ENCODE measurements at places on chromosomes 1 and 21. TPM values are rescaled to one million over a fixed set of nuclear protein-coding genes. Genes with fewer than 3 reads are reported as not detected.

Gene BRINP2
- not detected for total RNA-seq

Gene CFHR3
- not detected for total RNA-seq

Gene RASAL2
- total RNA-seq = 0.07 TPM

Gene TSPAN1
- total RNA-seq = not detected

Gene PRSS38
- not detected for total RNA-seq

Gene IGSF5
- not detected for total RNA-seq

- H3K27ac ChIP-seq = no peak overlapping the region
- DNase-seq = no peak
- H3K4me1 ChIP-seq = peaks cover 8% of the 10 kb centered on the region
- no peak overlapping the region for H3K4me3 ChIP-seq
- H3K27me3 ChIP-seq = no peaks in the 10 kb centered on the region
- no peaks in the 10 kb centered on the region for H3K36me3 ChIP-seq
Observed at GRCh38 chr1:46183079-46183847, 7.0 kb upstream of the P3R3URF start.

DNA sequence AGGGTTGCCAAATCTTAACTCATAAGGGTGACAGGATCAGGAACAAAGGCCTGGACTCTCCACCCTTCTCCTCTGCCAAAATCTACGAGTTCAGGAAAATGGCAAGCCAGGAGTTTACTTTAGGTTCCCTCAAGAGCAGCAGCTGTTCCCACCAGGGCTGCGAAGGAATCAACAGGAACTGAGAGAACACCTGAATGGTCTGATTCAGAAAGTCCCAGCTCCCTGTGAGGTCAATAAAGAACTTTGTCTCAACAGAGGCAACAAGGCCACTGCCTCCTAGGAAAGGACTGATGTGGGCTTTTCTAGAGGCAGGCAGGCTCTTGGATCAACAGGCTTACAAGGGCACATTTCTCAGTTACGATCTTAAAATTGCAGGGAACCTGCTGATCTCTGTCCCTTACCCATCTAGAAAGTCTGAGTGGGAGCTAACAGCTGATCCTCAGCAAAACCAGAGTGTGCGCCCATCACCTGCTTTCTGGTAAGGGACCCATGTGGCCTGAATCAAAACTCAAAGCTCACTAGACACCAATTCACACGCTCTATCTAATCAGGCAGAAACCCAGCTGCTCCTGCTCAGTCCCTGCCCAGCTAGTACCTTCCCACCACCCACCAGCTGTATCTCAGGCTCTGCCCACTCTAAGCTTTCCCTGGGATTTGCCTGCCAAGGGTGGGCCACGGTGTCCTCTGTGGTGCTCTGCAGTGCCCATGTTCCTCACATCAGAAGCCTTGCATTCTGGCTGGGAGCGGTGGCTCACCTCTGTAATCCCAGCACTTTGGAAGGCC, 83.1 kb downstream of the CAPZB start:
- no peak overlapping the region for H3K27ac ChIP-seq
- no peak for DNase-seq
- H3K4me1 ChIP-seq = peaks cover 27% of the 10 kb centered on the region
- no peaks in the 10 kb centered on the region for H3K36me3 ChIP-seq
- no peaks in the 10 kb centered on the region for H3K27me3 ChIP-seq
- H3K4me3 ChIP-seq = no peak overlapping the region

DNA sequence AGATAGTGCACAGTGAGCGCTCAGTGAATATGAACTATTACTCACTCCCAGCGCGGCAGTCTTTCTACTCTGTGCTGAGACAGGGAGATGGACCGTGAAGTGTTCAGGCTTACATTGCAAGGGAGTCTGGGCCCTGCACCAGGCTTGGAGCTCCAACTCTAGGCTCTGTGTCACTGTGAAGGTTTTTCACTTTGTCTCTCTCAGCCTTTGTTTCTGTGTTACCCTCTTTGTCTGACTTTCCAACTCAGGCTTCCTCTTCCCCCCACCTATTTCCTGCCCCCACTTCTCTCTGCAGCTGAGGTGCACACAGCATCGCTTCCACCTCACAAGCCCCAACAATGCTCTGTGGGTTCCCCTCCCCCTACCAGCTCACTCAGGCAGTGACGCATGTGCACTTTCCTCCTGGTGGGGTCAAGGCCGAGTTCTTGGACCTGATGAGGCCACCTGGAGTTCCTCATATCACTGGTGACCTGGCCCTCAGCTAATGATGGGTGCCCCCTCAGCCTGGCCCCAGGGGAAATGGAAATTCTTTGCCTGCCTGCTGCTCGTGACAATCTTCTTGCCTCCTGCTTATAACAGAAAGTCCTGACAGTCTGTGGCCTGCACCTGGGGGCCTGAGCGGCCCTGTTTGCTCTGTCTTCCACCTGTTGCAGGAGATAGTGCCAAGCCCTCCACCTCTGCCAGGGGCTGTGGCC, 1.1 kb upstream of the LCK start:
- no peaks in the 10 kb centered on the region for H3K27me3 ChIP-seq
- H3K36me3 ChIP-seq = no peaks in the 10 kb centered on the region
- peak overlapping the region; percentile 85 for H3K27ac ChIP-seq
- H3K4me3 ChIP-seq = peak overlapping the region; percentile 91
- H3K4me1 ChIP-seq = peaks cover 49% of the 10 kb centered on the region

GRCh38 chr1:119253366-119253765, 112.9 kb upstream of the WARS2 start:
- H3K36me3 ChIP-seq = no peaks in the 10 kb centered on the region
- H3K27ac ChIP-seq = no peak overlapping the region
- no peaks in the 10 kb centered on the region for H3K4me1 ChIP-seq
- DNase-seq = no peak

- peaks cover 9% of the 10 kb centered on the region for H3K36me3 ChIP-seq
- H3K27ac ChIP-seq = no peak overlapping the region
- H3K4me3 ChIP-seq = no peak overlapping the region
- no peaks in the 10 kb centered on the region for H3K4me1 ChIP-seq
- no peak for DNase-seq
Observed at GRCh38 chr1:244700808-244701207, 47.9 kb downstream of the DESI2 start.

DNA sequence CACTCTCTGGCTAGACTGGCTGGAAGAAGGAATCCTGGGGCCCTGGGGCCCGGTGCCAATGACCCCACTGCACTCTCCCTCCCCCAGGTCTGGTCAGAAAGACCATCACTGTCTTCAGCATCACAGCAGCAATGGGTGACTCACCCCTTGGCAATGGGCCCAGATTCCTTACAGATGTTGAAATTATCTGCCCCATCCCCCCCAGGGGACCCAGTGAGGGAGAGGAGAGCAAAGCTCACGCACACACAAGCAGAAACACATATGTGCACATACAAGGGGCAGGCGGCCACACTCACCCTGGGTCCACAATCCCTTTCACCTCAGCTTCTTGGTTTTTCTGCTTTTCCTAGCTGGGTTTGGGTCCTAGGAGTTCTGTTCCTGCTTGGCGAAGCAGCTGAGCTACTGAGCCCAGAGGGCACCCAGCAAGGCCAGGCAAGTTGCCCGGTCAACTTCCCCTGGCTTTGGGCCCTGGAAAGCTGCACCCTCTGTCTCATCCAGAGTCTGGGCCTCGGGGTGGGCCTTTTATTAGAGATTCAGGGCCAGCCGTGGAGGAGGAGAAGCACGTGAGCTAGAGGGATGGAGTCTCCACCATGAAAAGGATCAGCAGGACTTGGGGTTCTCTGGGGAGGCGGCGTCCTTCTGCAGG, 2.6 kb downstream of the COL16A1 start:
- peaks cover 4% of the 10 kb centered on the region for H3K27me3 ChIP-seq
- DNase-seq = peak; percentile 59
- H3K4me3 ChIP-seq = no peak overlapping the region
- H3K36me3 ChIP-seq = no peaks in the 10 kb centered on the region
- no peak overlapping the region for H3K27ac ChIP-seq

DNA sequence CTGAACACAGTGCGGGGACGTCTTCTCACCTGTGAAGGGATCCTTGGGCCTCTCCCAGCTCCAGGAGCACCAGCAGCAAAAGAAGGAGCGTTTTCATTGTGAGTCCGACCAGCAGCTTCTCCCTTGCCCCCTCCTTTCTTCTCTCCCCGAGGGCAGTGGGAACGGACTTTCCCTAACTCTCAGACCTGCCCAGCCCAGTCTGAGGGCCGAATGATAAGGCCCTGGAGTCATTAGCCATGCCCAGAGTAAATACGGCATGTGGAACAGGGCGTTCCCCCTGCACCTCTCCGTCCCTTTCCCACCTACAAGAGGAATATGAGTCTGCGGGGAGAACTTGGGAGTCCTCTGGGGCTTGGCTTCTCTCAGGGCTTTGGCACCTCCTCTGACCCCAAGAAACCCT, at the start of gene CTSE:
Gene CTSE, minus strand, starts transcription at position 201 of the 400 bp plus-strand sequence. Its CDS starts 104 bp downstream, at position 97.
- H3K36me3 ChIP-seq = no peaks in the 10 kb centered on the region
- no peak within 1 kb of the TSS for H3K27ac ChIP-seq
- DNase-seq = no peak
- no peak within 1 kb of the TSS for H3K4me3 ChIP-seq

GRCh38 chr1:151356696-151357095, 9.6 kb upstream of the RFX5 start:
- no peak overlapping the region for H3K4me3 ChIP-seq
- no peaks in the 10 kb centered on the region for H3K27me3 ChIP-seq
- no peak overlapping the region for H3K27ac ChIP-seq
- no peak for DNase-seq
- H3K4me1 ChIP-seq = no peaks in the 10 kb centered on the region

DNA sequence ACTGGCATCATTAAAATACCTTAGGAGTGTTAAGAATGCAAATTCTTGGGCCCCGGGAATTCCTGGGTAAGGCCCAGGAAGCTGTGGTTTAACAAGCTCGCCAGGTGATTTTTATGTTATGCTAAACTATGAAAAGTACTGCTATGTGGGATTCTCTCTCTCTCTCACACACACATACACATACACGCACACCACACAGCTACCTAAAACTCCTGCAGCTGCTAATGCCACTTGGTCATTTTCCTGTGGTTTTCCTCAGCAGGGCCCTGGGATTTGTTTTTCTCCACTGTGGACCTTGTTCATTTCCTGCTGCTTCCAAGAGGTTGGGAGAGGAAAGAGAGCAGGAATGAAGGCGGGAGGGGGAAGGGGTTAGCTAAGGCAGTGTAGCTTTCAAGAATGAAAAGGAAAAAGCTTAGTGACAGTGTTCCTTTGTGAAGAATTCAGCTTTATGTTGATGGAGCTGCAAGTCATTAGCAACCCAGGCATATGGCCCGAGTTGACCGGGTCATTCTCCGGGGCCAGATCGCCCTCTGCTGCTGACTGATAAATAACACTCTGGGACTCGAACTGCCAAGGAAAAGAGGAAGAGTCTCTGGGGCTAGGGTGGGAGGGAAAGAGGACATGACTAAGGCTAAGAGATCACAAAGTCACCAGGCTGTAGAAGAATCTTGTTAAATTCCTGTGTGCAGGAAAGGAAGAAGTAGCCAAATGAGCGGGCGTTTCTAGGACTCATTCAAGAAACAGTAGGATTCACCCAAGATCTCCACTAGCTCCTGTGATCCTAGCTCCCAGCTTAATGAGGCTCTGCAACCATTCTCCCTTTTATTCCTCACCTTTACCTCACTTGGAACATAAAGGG, 30.5 kb upstream of the LRIG2 start:
- H3K27ac ChIP-seq = peak overlapping the region; percentile 5
- no peak overlapping the region for H3K4me3 ChIP-seq
- no peak for DNase-seq
- H3K36me3 ChIP-seq = no peaks in the 10 kb centered on the region
- peaks cover 28% of the 10 kb centered on the region for H3K4me1 ChIP-seq

DNA sequence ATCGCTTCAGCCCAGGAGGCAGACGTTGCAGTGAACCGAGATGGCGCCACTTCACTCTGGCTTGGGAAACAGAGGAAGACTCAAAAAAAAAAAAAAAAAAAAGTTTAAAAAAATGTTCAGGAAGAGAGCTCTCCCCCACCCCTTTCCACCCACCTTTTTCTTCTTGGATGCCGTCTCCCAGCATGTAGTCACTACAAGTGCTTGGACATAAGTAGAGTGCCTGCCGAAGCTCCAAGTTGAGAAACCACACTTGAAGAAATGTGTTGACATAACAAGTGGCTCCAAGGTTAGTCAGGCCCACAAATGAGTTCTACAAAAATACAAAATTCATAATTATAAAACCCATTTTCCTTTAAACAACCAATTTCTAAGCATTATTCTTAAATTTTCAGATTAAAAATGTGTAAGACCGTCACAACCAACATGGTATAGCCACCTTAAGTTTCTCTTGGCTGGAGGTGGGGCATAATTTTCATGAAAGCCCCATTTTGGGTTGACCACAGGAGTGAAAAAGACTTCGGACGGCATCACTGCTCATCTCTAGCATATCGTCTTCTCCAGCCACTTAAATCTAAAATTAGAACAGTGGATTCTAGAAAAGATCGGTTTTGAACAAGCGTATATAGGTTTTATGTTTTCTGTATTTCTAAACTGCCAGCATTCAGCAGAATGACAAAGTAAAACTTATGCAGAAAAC, 26.4 kb downstream of the USP48 start:
- DNase-seq = no peak
- peaks cover 20% of the 10 kb centered on the region for H3K4me1 ChIP-seq
- H3K27ac ChIP-seq = no peak overlapping the region
- H3K4me3 ChIP-seq = no peak overlapping the region
- H3K27me3 ChIP-seq = no peaks in the 10 kb centered on the region

DNA sequence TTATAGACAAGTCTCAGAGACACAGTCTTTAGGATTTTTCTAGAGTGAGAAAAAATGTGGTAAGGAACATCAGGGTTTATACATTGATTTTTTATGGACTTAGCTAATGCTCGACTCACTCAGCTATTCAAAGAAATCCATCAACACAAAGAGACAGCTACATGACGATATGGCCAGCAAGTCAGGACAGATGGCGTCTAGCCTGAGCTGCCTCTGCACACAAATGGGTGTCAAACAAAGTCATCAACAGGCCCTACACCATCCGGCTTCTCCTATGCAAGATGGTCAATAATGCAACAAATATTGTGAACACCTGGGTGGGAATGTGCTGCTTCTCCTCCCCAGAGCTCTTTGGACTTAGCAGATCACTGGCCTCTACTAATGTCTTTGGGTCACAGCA, 13.3 kb upstream of the ERICH3 start:
- no peaks in the 10 kb centered on the region for H3K36me3 ChIP-seq
- H3K27me3 ChIP-seq = no peaks in the 10 kb centered on the region
- no peak for DNase-seq
- no peak overlapping the region for H3K4me3 ChIP-seq

GRCh38 chr1:181485287-181486097, 2.2 kb downstream of the CACNA1E start:
- no peak for DNase-seq
- no peaks in the 10 kb centered on the region for H3K36me3 ChIP-seq
- H3K27ac ChIP-seq = no peak overlapping the region
- H3K4me1 ChIP-seq = no peaks in the 10 kb centered on the region

GRCh38 chr1:185144233-185144632, 12.5 kb downstream of the TRMT1L start:
- no peak for DNase-seq
- H3K36me3 ChIP-seq = peaks cover 7% of the 10 kb centered on the region
- no peak overlapping the region for H3K4me3 ChIP-seq
- H3K27ac ChIP-seq = no peak overlapping the region
- H3K4me1 ChIP-seq = no peaks in the 10 kb centered on the region
- no peaks in the 10 kb centered on the region for H3K27me3 ChIP-seq

DNA sequence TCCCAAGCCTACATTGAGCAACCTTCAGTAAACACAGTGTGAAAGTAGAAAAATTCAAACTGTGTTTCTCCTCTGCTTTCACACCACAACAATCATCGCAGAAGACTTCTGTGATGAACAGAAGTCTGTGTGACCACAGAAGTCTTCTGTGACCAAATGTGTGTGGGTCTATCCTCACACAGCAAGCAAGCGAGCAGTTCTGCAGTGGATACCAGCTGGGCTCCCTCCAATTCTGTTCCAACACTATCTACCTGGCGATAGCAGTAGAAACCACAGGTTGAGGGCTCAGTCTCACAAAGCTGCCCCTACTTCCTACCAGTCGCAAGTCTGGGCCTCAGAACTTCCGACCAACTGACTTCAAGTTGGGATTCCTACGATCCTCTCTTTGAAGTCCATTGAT, 21.0 kb upstream of the RAP1A start:
- no peak overlapping the region for H3K27ac ChIP-seq
- H3K4me1 ChIP-seq = peaks cover 94% of the 10 kb centered on the region
- H3K27me3 ChIP-seq = no peaks in the 10 kb centered on the region
- H3K36me3 ChIP-seq = no peaks in the 10 kb centered on the region
- H3K4me3 ChIP-seq = peak overlapping the region; percentile 14
